ENCODE measurements at places on chromosomes 4 and X.

DNA sequence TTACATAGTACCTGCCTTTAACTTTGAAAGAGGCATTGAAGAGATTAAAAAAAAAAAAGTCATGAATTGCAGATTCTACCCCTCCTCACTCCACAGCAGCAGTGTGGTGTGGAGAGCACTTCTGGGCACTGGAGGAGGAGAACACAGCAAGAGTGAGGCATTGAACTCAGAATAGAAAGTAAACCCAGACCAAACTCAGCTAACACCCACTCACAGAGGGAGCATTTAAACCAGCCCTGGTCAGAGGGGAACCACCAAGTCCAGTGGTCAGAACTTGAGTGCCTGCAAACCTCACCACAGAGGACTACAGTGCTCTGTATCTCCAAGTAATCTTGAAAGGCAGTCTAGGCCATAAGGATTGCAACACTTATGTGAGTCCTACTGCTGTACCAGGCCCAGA is 15.6 kb upstream of the UGT2A1 start:
- DNase-seq = no peak

DNA sequence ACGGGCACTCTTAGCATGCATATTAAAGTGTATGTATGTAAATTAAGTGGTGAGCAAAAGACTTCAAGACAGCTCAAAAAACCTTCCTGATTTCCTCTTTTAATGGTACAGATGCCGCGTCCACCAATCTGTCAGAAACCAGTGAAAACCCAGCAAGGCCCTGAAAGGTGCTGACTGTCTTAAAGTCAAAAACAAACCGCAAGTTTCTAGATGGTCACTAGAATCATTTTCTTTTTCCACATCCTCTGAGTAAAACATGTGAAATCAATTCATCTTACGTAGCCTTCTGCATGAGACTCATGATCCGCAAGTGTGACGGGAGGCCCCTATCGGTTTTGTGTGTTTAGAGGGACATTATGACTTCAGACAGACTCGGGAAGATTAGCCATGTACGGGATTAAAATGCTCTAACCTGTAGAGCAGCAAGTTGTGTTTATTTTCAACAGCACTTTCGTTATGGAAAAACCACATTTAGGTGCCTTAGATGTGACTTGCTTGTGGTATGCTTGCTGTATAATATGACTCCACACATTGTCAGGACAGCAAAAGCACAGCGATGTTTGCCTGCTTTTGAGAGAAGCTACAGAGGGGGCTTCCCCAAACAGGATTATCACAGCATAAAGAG is 88.2 kb upstream of the STS start:
- DNase-seq = no peak

DNA sequence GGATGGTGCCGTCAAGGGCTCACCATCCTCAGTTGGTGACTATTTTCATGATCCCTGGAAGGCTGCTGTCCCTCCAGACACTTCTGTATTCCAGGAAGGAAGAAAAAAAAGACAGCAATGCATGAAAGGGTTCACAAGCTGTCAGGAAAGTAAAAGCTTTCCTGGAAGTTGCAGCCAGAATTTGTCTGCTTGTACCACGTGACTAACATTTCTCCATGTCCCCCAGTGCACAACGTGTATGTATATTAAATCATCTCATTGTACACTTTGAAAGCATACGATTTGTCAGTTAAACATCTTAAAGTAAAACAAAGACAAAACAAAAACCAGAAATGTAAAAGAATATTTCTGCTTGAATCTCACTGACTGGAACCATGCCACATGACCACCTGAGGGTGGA is 127.4 kb upstream of the CLNK start:
- DNase-seq = no peak

DNA sequence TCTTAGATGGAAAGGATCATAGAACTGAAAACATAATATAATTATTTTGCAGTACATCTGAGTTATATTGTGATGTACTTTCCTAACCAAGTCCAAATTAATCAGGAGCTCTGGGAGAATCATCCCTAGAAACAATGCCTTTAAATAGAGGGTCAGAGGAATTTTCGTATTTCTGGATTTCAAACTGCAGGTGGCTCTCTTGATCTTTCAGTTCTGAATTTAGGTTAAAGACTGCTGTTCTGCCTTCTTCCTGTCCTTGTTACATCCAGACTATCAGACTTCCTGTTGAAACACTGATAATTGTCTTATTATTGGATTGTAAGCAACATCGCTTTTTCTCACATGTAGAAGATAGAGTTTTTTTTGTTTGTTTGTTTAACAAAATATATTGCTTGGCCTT is 142.7 kb downstream of the RPA4 start:
- DNase-seq = no peak

- DNase-seq = peak; percentile 27
Observed at GRCh38 chr4:67327245-67328017, 217.9 kb downstream of the CENPC start.
